ENCODE measurements at places on chromosomes 6 and 20.

DNA sequence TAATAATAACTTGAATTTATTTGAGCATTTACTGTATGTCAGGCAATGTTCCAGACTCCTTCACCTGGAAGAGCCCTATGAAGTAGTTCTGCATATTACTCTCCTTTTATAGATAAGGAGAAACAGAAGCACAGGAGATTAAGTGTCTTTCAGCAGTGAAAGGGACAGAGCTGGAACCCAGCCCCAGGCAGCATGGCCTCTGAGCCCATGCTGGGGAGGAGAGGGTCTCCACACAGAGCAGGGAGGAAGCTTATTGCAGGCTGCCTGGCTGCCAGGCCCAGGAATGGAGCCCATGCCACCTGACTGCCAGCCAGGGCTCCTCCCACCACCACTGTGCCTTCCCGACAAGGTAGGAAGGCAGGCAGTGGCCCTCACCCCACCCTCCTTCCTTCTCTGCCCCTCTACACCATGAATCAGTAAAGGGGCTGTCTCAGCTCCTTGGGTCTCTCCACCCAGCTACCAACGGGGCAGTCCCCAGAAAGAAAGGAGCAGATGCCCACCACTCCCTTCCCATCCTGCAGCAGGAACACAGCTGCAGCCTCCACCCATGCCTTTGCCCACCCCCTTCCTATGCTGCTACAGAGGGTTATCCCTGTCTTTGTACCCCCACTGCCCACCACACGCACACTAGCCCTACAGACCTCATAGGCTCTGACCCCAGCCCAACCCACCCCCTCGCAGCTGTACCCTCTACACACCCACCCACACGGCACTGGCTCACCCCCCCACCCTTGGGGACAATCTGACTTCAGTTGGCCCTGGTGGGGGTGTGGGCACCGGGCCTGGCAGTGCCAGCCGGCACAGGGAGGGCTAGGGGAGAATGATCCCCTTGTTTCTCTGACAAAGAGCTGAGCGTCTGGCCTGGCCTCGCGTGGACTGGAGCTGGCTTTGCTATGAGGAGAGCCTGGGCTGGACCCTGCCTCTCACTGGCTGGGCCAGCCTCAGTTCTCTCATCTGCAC, 41.8 kb downstream of the TFEB start:
- no peak for DNase-seq

DNA sequence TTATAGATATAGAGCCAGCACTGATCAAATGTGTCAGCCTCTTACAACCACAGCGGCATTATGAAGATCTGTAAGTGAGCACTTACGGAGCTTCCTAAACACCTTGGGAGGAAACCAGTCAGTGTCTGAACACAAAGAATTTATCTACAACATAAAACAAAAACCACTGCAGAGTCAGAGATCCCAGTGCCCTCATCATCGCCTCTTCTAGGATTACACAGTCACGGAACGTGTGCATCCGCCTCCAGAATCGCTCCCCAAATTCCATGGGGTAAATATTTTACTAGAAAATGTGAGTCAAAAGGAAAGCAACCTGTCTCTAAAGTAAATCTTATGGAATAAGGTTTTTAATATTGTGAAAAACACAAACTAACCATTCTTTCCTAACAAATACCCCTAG, 243.6 kb downstream of the PACRG start:
- no peak for DNase-seq

- DNase-seq: no peak
These were observed 252.9 kb upstream of the KCNG1 start for GRCh38 chr20:51275826-51276225.

DNA sequence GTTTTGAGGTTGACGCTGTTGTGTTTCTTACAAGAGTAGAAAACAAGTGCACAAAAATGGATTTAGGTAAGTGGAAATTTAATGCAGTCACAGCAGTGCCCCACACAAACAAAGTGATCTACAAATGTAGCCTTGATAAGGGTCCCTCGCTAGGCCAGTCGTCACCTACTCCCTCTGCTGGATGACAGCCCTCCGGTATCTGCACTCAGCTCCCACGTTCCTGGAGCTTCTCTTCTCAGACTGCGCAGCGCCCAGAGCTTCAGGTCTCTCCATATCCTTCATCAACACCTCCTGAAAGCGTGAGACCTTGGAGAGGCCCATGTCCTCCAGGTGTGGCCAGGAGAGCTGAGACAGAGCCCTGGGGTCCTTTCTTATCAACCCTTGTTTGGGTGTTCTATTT, 58.3 kb upstream of the MAP3K4 start:
- no peak for DNase-seq

GRCh38 chr6:157276731-157277130, 46.6 kb downstream of the TMEM242 start:
- no peak for DNase-seq

All from activated CD4-positive, alpha-beta T cell treated with anti-CD3 and anti-CD28 coated beads, Interleukin-2, amount 50 U/mL, for 1 hour (primary cell).